ENCODE measurements at places on chromosomes 3 and 15.

DNA sequence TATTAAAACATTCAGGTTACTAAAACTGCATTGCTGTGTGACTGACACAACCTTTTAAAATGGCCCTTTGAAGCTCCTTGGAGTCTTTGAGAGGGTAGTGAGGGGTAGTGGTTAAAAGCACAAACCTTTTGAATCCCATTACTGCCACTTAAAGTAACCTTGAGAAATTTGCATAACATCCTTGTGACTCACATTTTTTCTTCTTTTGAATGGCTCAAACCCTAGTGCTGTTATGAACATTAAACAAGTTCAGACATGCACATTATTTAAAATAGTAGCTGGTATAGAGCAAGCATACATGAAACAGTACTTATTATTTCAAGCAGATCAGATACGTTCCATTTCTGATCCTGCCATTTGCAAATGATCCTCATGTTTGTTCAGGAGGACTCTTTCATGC, 3.7 kb upstream of the CLDN1 start:
- no peak for DNase-seq

- DNase-seq = no peak
These were observed 191.5 kb upstream of the DPH6 start for GRCh38 chr15:35737441-35737840.

- DNase-seq = no peak
These were observed 116.3 kb downstream of the THRB start for GRCh38 chr3:24378313-24378712.

- no peak for DNase-seq
These were observed 214.1 kb downstream of the TNIK start for GRCh38 chr3:171245796-171246765.

- DNase-seq = no peak
These were observed 15.7 kb upstream of the ETV5 start for GRCh38 chr3:186124592-186124991.

- no peak for DNase-seq
These were observed 260.6 kb downstream of the GOLGA6L6 start for GRCh38 chr15:20280933-20281463.

- DNase-seq = no peak
These were observed 111.2 kb upstream of the RGMA start for GRCh38 chr15:93200081-93200836.

DNA sequence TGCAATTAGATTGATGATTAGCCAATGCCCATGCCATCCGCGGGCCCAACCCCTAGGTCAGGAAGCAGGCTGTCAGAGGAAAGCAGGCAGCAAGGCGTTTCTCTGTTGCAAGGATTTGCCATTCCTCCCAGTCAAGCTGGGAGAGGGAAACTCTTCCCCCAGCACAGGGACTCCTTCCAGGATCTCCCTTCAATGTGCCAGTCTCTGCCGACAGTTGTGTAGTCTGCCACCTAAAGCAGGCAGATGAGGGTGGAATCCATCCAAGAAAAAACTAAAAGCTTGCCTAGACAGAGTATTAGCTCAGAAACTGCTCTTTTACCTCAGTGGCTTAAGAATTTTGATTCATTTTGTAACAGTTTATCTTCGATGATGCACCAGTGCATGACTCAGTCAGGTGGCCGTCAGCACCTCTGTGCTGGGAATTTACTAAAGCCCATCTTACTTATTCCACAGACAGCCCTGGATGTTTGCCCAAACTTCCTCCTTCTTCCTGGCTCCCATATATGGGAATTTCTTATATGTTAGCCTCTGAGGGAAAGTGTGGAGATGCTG, 501.5 kb upstream of the THBS1 start:
- no peak for DNase-seq

DNA sequence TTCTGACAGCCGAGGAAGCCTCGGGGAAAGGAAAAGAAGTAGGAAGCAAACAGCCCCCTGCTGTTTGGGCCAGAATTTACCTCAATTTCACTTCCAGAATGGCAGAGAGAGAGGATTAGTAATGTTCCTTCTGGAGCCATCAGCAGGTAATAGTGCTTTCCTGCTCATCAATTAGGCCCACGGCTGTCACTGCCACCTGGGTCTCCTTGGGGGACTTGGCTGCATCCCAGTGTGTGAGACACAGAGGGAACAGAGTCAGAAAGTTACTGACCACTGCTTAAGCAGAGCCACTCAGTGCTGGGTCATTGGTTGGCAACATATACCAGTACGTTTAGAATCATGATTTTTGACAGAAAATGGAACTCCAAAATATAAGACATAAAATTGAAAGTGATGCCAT, 397.0 kb downstream of the EPHA3 start:
- DNase-seq = no peak

- no peak for DNase-seq
These were observed 145.0 kb downstream of the CMSS1 start for GRCh38 chr3:99962703-99963102.

DNA sequence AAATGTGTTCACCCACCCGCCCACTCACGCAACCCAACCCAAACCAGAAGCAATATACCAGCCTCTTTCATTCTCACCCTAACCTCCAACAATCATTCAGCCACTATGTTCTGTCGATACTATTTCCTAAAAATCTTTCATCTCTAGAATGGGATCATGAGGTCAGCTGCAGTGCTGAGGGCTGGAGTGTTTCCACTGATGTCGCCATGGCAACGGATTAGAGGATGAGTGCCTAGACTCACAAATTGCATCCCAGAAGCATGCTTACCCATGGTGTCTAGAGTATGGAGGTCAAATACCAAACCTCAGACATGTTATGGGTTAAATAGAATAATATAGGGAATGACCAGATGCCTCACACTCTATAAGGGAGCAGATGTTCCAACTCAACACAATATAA, 138.5 kb downstream of the GABRB3 start:
- DNase-seq = no peak

GRCh38 chr3:16599694-16600093, 5.5 kb downstream of the DAZL start:
- DNase-seq = no peak

GRCh38 chr3:43379343-43379742, 93.0 kb downstream of the SNRK start:
- no peak for DNase-seq

GRCh38 chr15:101520395-101520794, 30.9 kb upstream of the PCSK6 start:
- no peak for DNase-seq

- DNase-seq = no peak
These were observed 110.6 kb downstream of the THSD4 start for GRCh38 chr15:71225851-71226250.

DNA sequence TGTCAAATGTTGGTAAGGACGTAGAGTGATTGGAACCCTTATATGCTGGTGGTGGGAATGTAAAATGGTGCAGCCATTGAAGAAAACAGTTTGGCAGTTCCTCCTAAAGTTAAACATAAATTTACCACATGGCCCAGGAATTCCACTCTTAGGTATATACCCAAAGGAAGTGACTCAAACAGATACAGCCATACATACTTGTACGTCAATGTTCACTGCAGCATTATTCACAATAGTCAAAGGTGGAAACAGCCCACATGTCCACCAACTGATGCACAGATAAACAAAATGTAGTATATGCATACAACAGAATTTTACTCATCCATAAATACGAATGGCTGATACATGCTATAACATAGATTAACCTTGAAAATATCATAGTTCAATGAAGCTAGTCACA, 13.2 kb downstream of the CLASP2 start:
- DNase-seq = no peak

DNA sequence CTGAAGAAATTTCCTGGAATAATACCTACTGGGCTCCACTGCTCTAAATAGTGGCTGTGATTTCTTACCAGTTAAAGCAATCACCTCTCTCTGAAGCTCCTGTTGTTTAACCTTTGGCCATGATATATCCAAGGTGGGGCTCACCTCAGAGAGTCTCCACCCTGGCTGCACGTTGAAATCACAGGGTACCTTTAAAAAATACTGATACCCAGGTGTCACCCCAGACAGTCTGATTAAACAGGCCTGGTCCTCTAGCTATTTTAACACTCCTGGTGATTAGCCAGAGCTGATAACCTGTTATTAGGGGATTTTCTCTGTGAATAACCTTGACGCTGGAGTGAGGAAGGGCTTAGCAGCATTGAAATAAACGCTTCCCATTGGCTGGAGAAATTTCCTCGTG, 22.3 kb upstream of the ZBTB38 start:
- no peak for DNase-seq

DNA sequence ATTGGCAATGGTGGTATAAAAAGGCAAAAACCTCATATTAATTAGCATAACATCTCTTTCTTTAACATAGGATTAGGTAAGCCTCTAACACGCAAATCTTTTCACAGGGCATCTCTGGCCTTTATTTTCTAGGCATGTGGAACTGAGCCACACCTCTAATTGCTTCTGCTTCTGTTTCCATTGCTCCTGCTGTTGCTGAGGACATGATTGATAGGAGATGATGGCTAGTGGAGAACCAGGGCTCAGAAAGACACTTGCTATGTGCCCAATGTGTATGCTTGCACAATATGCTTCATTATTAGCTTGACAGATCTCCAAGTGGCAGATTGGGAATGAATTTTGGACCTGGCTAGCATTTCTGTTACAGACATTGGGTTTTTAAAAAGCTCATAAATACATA, 114.5 kb downstream of the EPHA3 start:
- no peak for DNase-seq

DNA sequence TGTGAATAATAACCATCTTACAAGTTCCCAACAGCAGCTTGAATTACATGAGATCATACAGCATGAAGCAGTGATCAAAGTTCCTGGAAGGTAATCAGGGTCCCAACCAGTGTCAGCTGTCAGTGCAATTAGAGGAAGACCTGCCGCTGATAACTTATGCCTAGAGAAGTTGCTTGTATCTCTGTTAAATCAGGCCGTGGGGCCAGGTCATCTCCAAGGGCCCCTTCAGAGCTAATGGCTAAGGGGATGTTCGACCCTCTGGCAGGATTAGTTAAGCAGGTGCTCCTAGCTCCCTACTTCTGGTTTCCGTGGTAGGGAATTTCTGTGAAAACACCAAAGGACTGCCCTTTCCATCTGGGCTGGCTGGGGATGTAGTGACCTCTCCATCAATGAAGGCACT, 251.0 kb downstream of the FAM43A start:
- DNase-seq = no peak

- no peak for DNase-seq
These were observed 33.2 kb downstream of the IDH3A start for GRCh38 chr15:78182336-78182700.

DNA sequence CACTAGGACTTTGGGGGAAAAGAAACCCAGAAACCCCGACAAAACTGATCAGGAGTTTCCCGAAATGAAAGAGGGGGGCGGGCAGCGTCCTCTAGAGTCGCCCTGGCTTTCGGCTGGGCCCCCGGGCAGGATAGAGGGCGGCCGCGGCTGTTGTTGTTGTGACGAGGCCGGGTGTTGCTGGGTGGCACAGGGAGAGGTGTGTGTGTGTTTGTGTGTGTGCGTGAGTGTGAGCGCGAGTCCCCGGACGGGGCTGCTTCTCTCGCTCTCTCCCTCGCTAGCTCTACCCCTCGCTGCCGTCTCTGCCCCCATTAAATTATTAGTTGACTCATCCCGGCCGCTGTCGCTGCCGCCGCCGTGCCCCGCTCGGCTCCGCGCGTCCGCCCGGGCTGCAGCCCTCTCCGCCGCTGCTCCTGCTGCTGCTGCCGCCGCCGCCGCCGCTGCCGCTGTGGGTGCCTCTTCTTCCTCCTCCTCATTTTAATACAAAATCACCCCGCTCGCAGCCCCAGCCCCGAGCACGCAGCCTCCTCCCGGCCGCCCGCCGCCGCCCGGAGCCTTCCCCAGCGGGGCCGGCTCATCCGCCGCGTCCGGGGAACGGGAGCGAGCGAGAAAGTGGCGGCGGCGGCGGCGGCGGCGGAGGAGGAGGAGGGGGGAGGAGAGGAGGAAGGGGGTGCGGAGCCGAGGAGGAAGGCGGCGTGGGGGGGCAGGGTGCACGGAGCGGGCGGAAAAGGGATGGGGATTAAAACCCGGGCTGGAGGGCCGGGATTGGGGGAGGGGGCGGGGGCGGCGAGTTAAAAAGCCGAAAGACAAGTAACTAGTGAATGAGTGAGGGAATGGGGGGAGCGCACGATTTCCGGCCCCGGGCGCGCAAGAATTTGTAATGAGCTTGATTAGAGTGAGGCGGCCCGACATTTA, at the start of gene SATB1:
TSS of gene SATB1 (minus strand) at position 611 of the 912 bp plus-strand sequence. CDS start 4,372 bp downstream, outside the sequence.
- no peak for DNase-seq

DNA sequence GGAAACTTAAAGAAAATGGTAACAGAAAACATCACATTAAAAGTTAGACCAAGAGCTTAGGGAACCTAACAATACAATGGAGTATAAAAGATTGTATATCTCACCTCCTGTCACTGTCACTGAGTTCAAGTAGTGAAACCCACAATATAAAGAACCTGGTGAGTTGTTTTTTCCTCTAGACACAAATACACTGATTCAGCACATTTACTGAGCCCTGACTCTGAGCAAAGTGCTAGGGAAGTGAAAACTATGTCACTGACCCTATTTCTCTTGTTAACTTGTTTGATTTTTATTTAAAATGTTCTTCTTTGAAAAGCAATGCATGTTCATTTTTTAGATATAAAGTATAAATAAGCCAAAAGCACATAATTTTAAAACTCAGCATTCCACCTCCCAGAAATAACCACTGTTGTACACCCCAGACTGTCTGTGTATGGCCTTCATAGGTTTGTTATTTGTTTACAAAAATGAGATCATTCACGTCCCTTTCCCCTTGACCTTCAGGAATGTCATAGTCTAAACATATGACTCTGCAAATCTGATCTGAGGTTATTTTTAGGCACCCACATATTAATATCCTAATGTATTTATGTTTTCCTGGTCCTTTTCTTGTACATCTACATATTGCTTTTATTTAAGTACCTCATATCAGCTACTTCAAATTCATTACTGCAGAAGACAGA, 69.2 kb upstream of the CSTA start:
- no peak for DNase-seq

GRCh38 chr15:51100785-51101489, 6.2 kb upstream of the TNFAIP8L3 start:
- DNase-seq = no peak
